CD4-positive, alpha-beta memory T cell (primary cell): ENCODE measurements at places on chromosomes 7 and 10. TPM values are rescaled to one million over a fixed set of nuclear protein-coding genes. Genes with fewer than 3 reads are reported as not detected.

The SLC26A3 gene
- not detected for polyA plus RNA-seq

DNA sequence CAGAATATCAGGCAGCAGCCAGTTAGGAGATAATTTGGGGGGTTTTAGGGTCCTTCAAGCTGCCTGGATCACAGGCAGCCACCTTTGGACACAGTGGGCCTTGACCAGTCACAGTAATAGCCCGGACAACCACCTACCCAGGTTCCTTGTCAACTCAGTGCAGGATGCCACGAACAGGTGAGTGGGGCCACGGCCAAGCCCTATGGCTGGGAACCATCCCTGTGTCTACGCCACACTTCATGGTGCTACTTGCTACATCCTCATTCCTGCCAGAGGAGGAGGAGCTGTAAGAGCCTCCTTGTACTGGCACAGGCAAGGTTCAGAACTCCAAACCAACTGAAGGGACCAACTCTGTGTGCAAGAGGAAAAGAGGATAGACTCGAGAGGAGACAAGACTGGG is 19.9 kb downstream of the ITPRIP start:
- H3K36me3 ChIP-seq = peaks cover 26% of the 10 kb centered on the region
- no peak overlapping the region for H3K4me3 ChIP-seq
- no peaks in the 10 kb centered on the region for H3K27me3 ChIP-seq
- DNase-seq = no peak
- H3K4me1 ChIP-seq = peaks cover 43% of the 10 kb centered on the region

DNA sequence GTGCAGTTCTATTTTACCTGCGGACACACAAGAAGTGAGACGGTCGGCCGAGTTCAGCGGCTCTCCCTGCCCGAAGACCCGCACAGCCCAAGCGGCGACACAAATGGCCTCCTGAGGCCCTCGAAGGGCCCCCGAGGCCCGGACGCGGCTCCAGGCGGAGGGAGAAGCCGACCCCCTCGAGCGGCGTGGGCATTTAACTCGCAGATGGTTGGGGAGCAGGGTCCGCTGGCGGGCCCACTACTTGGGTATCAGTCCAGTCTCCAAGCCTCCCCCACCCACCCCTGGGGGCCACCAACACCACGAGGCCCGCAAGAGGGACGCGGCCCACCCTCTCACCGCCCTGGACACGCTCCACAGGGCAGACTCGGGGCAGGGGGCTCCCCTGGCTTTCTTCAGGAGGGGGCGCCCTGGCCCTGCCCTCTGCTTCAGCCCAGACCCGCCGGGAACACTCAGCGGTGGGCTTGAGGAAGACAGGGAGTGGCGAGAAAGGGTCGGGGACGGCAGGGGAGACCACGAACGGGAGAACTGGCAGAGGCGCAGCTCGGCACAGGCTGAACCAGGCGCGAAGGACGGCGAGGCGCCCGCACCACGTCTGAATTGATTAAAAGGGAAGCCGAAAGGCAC is 1.7 kb downstream of the IGF2BP3 start:
- H3K4me3 ChIP-seq = no peak overlapping the region
- H3K36me3 ChIP-seq = no peaks in the 10 kb centered on the region
- peaks cover 62% of the 10 kb centered on the region for H3K27me3 ChIP-seq
- peak; percentile 27 for DNase-seq
- no peak overlapping the region for H3K27ac ChIP-seq

DNA sequence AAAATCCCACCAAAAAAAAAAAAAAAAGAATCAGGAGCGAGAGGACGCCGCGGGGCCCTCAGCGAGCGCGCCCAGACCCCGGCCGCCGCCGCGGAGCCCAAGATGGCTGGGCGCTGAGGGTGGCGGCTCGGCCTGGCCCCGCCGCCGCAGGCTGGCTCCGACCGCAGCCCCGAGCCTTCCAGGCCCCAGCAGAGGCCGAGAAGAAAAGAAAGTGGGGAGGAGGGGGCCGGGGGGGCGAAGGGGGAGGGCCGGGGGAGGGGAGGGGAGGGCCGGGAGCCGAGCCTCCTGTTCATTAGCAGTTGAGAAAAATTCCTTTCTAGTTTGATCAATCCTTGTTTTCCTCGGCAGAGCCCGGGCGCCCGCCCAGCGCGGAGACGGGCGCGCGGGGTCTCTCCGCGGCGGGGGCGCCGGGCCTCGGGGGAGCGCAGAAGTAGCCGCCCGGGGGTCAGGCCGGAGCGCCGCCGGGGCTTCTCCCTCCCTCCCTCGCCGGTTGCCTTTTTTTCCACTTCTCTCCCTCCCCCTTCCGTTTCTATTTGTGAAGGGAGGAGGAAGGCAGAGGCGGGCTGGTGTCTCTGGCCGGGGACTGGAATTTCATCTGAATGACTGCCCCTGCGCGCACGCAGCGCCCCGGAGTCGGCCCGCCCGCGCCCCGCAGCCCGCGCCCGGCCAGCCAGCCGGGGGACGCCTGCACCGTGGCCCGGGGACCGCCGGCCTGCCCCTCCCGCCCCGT is 778 bp upstream of the TRIM8 start:
- H3K36me3 ChIP-seq = no peaks in the 10 kb centered on the region
- H3K27me3 ChIP-seq = no peaks in the 10 kb centered on the region
- H3K27ac ChIP-seq = peak overlapping the region; percentile 94
- peaks cover 28% of the 10 kb centered on the region for H3K4me1 ChIP-seq
- peak overlapping the region; percentile 78 for H3K4me3 ChIP-seq
